Fibroblast of skin of back (primary cell): ENCODE measurements at places on chromosomes 1 and 21.

DNA sequence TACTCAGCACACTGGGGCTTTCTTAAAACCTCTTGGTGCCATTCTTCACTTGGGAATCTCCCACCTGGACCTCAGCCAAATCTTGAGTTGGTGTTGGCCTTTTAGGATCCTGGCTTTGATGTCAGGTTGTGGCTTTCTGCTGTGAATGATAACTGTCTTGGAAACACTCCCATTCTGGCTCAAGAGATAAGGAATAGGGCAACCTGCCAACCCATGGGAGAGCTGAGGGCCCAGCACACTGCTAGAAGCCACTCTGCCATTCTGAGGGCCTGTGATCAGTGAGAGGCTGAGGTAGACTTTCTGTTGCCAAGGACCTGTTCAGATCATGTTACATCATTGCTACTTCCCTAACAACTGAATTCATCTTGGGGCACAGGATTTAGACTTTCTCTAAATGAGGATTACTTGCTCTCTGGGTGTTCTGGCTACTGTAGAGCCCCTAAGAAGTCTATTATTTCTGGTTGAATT lies 45.8 kb downstream of the TTC39A start:
- DNase-seq: no peak

DNA sequence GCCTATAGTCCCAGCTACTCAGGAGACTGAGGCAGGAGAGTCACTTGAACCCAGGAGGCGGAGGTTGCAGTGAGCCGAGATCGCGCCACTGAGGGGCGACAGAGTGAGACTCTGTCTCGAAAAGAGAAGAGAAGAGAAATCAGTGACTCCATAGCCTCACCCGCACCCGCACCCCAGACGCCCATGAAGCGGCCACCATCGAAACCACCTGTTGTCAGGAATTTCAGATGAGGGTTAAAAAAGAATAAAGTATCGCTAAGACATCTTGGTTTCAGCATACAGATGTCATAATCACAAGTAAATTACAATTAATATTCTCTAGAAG lies 47.4 kb downstream of the NPHP4 start:
- no peak for DNase-seq

DNA sequence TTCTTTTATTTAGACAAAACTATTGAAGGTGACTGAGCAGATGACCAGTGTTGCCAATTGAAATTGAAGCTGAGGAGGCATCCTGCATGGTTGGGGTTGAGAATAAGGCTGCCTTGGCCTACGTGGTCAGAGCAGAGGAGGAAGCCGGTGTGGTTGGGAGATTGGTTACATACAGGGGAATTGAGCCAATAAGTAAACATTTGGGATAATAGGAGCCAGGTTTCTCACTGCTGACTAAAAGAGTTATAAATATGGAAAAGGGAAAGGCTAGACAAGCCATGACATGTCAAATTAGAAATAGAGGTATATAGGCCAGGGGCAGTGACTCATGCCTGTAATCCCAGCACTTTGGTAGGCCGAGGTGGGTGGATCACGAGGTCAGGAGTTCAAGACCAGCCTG lies 15.8 kb downstream of the SNX7 start:
- peak; percentile 53 for DNase-seq

DNA sequence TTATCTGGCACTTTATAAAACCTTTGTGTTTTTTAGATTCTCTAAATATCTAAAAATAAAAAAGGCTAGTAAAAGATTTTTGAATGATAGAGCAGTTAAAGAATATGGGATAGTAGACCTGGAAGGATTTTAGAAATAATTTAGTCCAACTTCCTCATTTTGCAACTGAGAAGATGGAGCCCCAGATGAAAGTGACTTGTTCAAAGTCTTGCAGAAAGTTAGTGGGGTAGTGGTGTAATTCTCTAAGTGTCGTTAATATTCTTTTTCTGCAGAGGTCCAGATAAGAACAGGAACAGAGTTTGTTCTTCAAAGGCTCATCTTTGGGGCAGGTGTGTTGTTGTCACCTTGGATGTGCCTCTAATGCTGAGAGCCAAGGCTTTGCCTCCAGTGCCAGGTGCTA lies 159.5 kb downstream of the DISC1 start:
- no peak for DNase-seq

GRCh38 chr1:234433563-234434285 lies 45.3 kb downstream of the TARBP1 start:
- peak; percentile 35 for DNase-seq

GRCh38 chr1:92065042-92065441 lies 10.2 kb downstream of the SETSIP start:
- no peak for DNase-seq

DNA sequence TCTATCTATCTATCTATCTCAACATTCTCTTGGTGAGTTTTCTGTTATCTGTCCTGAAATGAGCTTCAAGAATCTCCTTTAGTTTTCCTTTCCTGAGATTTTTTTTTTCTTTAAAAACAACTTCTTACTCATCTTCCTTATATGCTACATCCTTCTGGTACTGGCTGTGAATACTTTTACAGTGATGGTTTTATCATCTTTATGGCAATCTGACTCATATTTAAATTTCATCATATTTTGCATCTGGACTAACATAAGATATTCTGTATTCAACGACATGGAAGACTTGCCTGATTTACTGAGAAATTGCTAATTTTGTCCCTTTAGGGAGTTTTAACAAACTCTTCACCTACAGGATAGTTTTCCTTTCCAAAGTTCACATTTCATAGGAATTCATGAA lies 33.0 kb downstream of the PDE4B start:
- peak; percentile 85 for DNase-seq

DNA sequence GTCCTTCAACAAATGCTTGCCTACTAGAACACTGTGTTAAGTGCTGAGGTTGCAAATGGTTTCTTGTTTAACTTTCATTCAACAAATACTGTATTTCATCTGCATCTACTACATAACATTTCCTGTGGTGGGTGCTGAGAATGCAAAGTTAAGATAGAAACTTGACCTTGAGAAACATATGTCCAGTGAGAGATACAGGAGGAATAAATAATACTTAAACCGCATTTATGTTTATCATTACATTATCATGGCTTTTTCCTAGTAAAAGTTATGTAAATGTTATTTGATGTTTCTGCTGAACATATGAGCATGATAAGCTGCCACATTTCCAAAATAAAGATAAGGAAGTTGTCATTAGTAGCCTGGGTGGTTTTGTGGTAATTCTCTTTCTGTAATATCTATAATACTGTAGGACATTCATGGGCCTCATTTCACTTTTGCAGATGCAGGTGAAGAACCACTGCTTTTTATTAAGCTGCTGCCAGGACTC lies 590.4 kb downstream of the PLPP3 start:
- no peak for DNase-seq

GRCh38 chr1:38701088-38701487 lies 158.5 kb downstream of the RRAGC start:
- DNase-seq: no peak

DNA sequence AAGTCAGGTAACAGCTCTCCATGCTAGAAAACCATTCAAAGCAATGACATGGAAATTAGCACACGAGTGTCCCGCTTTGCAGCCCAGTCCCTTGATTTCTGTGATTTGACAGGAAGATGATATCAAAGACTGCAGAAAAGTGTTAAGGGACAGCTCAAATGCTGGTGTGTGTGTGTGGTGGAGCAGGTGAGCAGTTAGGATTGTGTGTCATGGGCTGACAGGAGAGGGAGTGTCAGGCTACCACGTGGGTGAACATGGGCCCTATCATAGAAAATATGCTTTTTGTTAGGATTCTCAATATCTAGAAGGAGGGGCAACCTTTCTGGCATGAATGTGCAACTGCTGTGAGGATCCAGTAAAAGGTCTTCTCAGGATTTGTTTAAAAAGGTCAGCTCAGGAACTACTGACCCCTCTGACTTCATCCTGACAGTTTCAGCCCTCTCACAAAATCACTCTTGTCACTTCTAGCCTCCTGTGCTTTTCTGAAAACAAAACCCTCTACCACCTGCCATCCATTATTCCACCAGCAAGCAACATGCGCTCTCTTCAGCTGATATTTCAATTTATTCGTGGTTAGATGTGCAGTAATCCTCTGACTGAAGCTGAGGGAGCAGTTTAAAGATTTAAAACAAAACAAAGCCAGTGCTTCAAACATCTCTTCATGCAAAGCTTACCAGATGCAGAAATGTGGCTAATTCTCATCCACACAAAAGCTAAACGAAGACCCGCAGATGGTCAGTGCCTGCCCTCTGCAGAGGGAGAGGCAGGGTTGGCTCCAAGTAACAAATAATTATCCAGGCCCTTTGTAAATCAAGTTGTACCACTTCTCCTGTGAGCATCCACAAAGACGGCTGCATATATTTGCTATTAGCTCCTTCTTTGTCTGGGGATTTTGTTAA lies 397.9 kb downstream of the PTBP2 start:
- DNase-seq: no peak

DNA sequence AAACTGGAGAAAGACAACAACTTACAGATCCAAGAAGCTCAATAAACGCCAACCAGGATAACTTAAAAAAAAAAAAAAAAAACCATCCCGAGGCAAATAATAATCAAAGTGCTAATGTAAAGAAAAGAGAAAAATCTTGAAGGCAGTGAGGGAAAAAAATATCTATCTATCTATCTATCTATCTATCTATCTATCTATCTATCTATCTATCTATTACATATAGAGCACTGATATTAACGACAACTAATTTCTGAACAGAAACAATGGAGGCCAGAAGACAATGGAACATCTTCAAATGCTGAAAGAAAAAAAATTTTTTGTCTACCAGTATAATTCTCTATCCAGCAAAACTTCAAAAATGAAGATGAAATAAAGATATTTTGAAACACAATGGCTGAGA lies 18.0 kb downstream of the PACC1 start:
- DNase-seq: no peak

- DNase-seq: no peak
Observed at GRCh38 chr1:25099343-25099951, 132.9 kb downstream of the SYF2 start.

GRCh38 chr1:164515231-164515630 lies 43.8 kb upstream of the PBX1 start:
- no peak for DNase-seq

DNA sequence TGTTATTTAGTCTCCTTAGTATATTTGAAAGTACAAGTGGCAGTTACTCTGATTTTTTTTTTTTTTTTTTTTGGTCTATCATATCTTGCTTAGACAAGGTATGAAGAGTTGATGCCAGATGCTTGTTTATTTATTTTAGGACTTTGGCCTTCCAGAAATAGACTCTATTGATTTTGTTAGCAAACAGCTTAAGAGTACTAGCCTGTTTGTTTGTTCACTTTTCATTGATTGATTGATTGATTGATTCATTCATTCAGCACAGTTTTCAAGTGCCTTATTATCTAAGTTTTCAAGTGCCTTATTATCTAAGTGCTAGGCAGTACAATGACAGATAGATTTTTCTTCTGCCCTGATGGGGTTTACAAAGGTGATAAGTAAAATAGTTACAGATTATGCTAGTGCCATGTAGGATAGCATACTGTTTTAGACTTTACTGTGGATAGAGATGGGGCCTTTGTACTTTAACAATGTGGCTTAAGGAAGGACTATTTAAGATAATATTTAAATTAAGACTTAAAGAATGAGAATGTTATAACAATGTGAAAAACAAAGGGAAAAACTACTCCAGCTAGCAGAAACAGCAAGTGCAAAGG lies 50.5 kb downstream of the MTF2 start:
- no peak for DNase-seq

DNA sequence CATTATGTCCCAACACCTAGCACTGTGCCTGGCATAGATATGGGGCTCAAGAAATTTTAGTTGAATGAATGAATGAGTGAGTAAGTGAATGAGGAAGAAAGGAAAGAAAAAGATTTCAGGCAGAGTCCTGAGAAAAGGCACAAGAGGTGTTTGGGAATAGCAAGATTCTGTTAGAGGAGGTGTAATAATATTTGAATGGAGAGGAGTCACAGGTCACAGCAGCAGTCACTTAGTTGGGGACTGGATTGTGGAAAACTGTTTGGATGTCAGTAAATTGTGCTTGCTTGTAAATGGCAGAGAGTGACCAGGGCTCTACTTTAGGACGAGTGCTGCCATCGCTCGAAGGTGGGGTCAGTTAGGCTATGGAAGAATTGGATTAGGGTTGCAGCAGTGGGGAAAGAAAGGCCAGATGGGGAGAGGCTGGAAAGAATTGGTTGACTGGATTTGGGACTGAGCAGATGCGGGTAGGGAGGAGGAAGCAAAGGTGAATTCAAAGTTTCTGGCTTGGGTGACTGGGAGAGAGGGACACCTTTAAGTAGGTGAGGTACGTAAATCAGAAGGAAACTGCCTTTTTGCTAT lies 9.3 kb downstream of the CDC14A start:
- no peak for DNase-seq

DNA sequence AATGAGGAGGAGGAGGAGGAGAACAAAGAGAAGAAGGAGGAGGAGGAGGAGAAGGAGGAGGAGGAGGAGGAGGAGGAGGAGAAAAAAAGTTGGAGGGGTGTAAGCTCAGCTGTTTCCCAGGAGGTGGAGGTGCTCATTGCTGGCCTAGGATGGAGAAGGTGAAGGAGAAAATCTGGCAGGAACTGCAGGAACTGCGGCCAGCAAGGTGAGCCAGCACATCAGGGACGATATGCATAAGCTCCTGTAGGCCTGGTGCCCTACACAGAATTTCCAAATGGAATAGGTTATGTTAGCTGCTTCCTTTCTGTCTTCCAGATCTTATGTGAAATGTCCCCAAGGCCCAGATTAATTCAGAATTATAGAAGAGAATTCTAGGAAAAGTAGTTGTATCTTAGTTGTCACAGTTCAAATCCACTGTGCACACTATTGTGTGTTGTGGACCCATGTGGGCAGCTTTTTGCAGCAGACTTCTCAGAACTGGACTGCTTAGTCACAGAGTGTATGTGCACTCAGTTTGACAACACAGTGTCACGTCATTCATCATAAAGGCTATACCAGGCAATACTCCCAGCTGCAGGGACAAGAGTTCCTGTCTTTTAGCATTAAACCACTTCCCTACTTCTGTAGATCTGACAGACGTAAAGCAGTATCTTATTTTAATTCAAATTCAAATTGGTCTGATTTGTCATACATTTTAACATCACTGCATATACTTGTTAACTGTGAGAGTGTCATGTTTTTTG lies 303.7 kb downstream of the HLX start:
- no peak for DNase-seq

GRCh38 chr21:39057121-39057520 lies 126.1 kb downstream of the PSMG1 start:
- DNase-seq: no peak

- no peak for DNase-seq
Observed at GRCh38 chr1:36076979-36077573, 6.8 kb upstream of the TEKT2 start.

GRCh38 chr1:3618881-3619671 lies 5.7 kb upstream of the TPRG1L start:
- DNase-seq: peak; percentile 76

GRCh38 chr1:232596666-232597303 lies 33.1 kb downstream of the SIPA1L2 start:
- DNase-seq: no peak
